ENCODE measurements at places on chromosomes 2 and 18. TPM values are rescaled to one million over a fixed set of nuclear protein-coding genes. Genes with fewer than 3 reads are reported as not detected.

DNA sequence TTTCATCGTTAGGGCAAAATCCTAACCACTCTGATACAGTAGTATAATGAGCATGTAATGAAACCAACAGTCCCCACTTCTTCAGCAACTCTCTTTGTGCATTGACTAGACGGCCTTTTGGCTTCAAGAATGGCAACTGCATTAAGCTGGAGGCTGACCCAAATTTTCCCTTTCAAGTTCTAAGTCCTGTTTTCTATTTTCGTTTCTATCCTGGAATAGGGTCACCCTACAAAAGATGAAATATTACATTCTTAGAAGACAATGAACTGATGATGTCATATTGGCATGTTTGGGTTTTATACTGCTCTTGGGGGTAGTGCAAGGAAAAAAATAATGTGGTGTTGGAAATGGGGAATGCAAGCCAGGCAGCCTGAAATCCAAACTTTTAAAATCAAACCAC lies 254.4 kb downstream of the ETAA1 start:
- ATAC-seq: no peak

Gene GKN2
- total RNA-seq: not detected

DNA sequence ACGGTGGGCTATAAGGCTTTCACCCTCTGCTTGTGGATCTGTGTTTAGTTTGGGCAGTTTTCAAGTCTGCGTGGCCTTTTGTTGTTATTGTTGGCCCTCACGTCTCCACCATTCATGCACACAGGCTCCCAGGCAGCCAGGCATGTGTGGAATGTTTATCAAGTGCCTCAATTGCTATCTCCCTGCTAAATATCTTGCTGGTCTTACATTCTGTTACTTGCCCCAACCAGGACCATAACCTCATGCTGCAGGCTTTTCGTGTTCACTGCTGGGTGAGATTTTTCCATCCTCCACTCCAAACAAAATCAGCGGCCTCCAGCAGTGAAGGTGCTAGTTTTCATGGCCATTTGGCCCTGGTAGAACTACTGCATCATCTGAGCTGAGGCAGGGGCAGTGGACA lies 63.0 kb upstream of the DSC1 start:
- no peak for ATAC-seq

DNA sequence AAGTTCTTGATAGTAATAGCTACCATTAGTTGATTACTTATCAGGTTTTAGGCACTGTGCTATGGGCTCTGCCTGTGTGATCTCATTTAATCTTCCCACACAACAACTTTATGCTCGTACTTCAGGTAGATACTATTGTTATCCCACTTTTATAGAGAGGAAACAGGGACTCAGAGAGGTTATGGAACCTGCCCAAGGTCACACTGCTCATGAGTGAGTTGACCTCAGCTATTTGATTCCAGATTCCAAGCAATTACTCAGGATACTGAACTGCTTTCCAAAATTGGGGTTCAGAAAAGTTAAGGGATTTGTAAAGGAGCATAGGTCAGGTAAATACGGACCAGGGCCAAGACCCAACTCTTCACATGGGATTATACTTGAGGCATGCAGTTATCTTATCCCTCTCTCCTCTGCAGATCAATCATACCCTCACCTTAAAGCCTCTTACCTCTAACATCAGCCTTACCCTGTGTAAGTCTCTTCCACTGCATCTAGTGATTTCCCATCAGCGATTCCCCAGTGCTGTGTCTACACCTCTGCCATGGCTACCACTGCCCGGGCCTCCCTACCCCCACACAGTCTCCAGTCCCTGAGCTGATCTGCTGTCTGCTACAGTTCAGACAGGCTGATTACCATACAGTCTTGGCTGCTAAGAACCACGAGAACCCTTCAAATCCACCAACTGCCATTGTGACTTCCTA lies 74.4 kb downstream of the ANTXR1 start:
- no peak for ATAC-seq

DNA sequence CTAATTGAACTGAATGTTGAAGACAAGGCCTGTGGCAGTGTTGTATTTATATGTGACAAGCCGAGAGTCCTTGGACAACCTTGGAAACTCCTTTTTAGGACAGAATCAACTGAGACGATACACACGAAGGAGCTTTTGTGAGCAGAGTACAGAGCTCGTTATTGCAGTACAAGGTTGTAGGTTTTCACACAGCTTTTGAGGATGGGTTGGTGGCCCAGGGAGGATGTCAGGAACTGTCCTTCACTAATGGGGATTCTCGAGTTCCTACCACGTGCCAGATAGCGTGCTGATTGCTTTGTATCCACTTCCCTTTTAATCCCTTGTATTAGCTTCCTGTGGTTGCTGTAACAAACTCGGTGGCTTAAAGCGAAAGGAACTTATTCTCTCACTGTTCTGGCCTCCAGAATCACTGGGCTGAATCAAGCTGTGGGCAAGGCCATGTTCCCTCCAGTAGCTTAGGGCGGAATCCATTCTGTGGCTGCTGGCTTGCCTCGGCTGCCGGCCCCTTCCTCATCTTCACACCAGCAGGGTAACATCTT lies 20.2 kb downstream of the INPP4A start:
- ATAC-seq: peak; percentile 14

Gene TBC1D8
- 17.8 TPM for total RNA-seq

DNA sequence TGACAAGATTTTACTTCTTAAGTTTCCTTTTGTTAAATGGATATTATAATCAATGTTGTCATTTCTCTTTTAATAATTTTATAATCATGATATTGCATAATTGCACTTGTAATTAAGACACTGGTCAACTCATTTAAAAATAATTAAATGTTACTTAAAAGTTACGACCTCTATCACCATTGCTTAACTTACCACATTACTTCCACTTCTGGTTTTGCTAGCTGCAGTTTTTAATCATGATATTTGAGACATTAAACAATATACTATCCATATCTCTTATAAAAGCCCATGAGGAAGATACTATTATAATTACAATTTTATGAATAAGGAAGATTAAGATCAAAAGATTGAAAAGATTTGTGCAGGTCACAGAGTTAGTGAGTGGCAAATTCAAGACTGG lies 502.0 kb downstream of the RNF144A start:
- ATAC-seq: no peak

- no peak for ATAC-seq
Measured at GRCh38 chr18:3121259-3121658, 98.5 kb downstream of the MYOM1 start.

- ATAC-seq: no peak
Measured at GRCh38 chr2:164335947-164336346, 285.3 kb downstream of the GRB14 start.

Gene EFR3B
- 0.48 TPM for total RNA-seq

Gene ANKRD30B
- total RNA-seq: not detected

Data from esophagus mucosa (tissue), 1 donor.